ENCODE measurements at places on chromosomes 2 and 18.

DNA sequence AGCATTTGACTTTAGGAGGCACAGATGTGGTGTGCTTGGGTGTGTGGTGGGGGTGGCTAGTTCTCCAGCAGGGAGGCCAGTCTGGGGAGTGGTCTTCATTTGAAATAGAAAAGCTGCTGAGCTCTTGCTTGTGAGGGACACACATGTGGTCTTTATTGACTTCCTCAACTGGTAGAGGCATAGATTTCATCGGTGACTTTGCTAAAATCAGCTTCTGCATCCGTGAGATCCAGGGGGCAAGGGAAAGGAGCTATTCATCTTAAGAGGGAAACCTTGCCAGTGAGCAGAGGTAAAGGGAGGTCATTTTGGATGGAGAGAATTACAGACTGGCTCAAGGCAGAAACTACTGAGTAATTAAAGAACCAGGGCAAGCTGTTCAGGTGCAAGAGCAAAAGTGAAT, 4.7 kb downstream of the MAPRE3 start:
- no peak for DNase-seq

DNA sequence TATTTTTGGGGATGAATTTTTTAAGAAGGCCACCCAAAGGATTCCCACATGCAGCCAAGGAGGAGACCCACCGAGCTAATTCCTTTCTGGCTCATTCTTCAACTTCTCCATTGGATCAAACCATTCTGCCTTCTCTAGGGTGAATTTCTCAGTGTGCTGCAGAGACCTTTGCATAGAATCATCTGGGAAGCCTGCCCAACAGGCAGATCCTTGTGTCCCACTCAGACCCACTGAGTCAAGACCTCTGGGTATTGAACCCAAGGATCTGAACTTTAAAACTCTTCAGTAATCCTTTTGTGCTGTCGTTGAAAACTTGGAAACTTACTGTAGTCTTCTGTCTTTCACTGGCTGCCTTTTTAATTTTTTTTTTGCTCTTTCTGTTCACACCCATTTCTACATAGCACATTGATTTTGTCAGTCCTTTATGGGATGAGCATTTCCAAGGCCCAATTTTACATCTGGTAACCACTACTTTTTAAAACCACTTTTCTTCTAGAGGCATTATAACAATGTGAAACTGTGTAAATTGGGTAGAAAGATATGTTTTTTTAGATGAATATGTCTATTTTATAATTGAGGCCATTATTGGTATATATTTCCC, 120.2 kb downstream of the TSN start:
- DNase-seq: no peak

DNA sequence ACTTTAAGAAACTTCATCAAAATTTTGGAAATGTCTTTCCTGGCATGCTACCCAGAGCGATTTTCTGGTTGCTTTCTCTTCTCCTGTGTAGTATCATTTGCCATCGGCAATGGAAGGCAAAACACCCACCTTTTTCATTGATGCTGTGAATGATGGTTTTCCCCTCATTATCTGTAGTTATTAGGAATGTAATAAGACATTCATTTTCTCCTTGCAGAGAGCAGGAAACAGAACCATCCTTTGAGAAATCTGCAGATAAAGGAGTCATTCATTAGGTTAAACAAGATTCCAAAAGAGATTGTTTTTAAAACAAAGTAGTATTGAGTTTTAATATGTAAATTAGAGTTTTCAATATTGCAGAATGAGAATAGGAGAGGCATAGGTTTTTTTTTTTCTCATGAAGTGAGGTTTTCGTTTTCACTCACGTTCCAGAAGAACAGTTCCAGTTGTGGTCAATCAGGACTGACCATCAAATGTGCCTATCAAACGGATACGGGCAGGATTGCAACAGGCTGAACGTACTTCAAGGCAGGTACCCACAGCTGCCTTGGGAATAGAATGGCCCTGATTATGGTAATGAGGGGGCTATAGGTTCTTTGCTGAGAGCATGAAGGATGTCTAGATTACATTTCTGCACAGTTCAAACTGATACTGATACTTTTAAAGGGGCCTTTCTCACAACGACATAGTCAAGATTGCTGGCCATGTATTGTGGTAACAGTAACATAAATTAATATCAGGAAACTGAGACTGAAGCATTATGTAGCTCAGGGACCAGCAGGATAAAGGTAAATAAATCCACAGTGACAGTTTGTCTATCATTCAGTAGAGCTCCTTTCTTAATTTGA, 49.8 kb upstream of the PLA2R1 start:
- DNase-seq: no peak

DNA sequence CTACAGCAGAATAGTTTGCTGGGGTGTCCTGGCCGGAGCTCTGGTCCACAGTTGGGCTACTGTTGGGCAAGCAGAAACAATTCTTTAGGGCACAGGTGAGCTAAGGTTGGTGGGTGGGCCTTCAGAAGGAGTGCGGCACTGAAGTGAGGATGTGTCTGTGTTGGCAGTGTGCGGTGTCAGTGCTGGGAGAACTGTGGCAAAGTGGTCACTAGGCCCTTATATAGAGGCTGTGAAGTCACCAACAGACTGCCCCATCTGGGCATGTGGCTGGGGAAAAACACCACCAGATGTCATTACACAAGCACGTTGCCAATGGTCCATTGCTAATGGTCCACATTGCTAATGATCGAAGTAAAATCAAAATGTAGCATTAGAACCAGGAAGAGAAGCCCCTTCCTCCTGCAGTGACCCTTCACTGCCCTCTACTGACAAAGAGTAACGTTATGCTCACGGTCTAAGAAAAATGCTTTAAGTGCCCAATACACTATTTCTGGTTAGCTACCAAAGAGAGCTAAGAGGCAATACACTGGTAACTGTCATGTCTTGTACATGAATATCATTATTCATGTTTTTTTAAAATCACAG, 21.3 kb downstream of the SCN1A start:
- DNase-seq: no peak

DNA sequence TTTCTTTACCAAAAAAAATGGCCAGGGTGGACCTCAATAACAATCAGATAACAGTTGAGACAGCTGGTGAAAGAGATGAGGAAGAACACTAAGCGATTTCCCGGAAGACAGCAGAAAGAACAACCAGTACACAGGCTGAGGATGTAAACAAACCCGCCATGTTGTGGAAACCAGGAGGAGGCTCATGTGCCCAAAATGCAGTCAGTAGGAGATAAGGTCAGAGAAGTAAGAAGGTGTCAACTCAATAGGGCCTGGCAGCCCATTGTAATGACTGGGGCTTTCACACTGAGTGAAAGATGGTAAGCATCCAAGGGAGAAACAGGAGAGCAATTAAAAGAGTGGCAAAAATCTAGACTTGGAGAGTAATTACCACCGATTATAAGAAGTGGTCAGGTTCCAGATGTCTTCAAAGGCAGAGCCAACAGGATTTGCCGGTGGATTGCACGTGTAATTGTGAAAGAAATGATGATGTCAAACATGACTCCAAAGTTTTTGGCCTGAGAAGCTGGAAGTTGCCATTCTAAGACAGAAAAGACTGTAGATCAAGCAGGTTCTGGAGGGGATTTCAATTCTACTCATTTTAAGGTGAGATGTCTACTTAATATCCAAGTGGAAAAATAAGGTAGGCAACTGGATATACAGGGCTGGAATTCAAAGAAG, 77.7 kb upstream of the CYP1B1 start:
- DNase-seq: no peak

- DNase-seq: no peak
Measured at GRCh38 chr18:10141559-10141958, 227.7 kb downstream of the VAPA start.

DNA sequence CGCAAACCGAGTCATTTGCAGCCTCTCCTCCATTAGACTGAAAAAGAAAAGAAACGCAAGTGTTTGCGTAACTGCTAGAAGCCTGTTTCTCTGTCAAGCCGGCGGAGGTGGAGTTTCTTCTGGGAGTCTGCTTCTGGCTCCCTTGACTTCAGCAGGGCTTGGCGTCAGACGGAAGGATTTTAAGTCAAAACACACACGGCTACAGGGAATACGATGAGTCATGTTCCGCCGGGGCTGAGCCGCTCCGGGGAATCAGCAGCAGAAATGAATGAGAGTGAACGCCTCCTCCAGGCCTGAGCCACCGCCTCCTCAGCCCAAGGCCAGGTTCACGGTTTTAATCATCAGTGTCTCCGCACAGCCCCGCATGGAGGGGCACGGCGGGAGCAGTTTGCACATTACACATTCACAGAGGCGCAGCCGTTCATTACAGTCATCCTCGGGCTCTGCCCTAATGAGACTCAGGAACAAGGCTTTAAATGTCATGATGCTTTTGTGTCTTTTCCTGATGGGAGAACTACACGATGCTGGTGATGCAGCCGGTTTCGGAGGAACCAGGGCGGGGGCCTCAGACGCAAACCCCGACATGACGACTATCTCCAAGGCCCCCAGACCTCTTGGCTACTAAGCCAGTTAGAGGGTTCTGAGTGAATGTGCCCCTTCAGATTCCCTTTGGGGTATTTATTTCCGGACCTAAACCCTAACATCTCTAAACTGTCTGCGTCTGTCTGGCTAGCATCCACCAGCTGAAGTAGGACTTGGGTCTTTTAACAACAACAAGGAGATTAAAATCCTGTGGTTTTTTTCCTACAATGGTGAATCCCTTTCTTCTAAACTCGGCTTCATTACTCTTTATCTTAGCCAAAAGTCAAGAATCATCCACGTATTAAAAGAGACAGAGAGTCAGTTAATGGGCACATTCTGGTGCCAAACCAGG, 11.1 kb upstream of the SCG2 start:
- no peak for DNase-seq

GRCh38 chr2:21123473-21124393, at the start of gene TDRD15:
Gene TDRD15, plus strand, starts transcription at chr2:21123968. Its CDS starts 13,500 bp downstream, at chr2:21137468.
- DNase-seq: no peak

GRCh38 chr2:48508461-48509124, 21.4 kb upstream of the STON1 start:
- no peak for DNase-seq

- no peak for DNase-seq
Measured at GRCh38 chr18:9760641-9761040, 52.5 kb downstream of the RAB31 start.

- DNase-seq: no peak
Measured at GRCh38 chr2:165240916-165241315, 1.7 kb downstream of the SCN2A start.

DNA sequence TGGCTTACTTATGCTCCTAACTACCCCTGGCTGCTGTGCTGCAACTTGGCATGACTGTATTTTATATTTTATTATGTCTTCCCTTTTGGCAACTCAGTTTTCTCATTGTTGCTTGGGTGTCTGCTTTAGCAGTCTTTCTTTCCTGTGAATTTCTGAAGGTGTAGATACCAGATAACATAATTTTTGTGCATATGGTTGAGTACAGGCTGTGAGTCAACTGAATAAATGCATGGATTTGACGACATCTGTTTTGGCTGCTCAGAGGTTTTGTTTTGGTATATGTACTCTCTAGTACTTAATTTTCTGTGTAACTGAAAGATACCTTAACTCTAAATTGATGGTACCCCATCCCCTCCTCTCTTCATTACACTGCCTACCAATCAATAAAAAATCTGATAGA, 303.1 kb downstream of the PTPRM start:
- DNase-seq: no peak

DNA sequence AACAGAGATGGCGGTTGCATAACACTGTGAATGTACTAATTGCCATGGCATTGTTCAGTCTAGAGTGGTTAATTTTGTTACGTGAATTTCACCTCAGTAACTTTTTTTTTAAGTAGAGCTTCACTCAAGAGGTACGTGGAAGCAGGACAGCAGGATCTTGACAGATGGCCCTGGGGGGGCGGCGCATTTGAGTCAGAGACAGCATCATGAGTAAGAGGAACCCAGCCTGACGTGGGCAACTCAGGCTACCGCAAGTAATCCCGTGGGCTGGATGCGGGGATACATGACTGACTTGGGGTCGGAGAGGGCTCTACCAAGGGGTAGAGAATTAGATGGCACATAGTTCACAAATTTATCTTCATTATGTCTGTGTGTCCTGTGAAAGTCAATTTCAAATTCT, 38.1 kb upstream of the DAPL1 start:
- no peak for DNase-seq

DNA sequence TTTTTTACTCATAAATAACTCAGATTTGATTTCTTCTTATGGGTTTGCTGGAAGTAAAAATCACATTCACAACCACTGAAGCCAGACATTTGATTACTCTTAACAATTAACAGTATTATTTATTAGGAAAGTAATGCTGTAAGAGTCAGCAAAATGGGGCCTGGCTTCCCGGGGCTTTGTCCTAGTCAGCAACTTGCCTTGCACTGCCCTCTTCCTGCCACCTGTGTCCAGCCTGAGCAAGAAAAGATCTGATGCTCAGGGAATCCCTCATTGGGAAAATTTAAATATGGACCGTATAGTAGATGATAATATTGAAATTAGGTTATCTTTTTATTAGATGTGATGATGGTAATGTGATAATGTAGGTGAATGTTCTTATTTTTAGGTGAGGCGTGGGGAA, 30.8 kb upstream of the ACYP2 start:
- no peak for DNase-seq

GRCh38 chr2:197309691-197310231, 819 bp downstream of the ANKRD44 start:
- no peak for DNase-seq

- no peak for DNase-seq
Measured at GRCh38 chr2:10876394-10876793, 35.3 kb upstream of the KCNF1 start.

- DNase-seq: no peak
Measured at GRCh38 chr2:63432373-63432772, 155.9 kb downstream of the WDPCP start.

GRCh38 chr18:23998820-23999219, 15.7 kb upstream of the TTC39C start:
- DNase-seq: no peak

DNA sequence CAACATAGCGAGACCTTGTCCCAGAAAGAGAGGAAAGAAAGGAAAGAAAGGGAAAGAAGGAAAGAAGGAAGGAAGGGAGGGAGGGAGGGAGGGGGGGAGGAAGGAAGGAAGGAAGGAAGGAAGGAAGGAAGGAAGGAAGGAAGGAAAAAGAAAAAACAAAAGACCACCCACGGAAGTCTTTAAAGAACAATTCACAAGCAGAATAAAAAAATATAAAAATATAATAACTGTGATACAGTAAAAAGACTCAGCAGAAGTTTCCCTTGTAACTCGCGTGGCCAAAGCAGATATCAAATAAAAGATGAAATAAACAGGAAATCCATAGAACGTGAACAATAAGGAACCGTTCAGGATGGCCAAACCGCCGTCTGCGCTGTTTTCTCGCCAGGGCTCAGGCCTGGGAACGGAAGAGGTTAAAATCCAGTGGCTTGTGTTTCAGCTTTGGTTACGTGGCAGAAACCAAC, 1.2 kb upstream of the SLC1A4 start:
- no peak for DNase-seq

- no peak for DNase-seq
Measured at GRCh38 chr2:106316915-106317314, 122.8 kb upstream of the UXS1 start.
